ENCODE measurements at places on chromosomes 6 and 20.
A peak's percentile ranks its signal among the peaks of the same experiment; 100 is the strongest.

GRCh38 chr6:39892490-39893129, 41.7 kb downstream of the MOCS1 start:
- DNase-seq: no peak

GRCh38 chr6:367298-367794, 24.2 kb upstream of the IRF4 start:
- DNase-seq: no peak

DNA sequence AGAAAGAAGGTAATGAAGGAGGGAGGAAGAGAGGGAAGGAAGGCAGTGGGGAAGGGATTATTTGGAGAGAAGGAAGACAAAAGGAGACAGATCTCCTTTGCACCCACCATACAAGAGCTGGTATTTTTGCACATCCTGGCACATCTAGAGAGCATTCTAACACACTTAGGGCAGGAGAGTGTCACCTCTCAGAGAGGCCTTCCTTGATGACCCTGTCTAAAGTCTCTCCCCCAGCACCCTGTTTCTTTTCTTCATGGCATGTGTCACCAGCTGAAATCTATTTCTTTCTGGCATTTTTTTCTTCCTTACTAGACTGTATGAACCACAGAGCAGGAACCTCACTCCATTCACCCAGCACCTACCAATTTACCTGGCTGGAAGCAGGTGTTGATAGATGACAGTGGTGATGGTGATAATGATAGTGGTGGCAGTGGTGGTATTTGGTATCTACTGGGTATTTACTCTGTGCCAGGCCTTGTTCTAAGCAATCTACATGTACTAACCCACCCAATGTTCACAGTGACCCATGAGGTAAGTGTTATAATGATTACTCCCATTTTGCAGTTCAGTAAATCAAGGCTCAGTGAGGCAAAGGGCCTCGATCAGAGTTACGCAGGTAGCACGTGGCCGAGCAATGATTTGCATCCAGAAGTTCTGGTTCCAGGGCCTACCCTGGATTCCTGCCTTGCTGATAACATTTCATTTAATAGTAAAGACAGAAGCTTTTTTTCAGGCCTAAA, 131.8 kb downstream of the NFATC2 start:
- no peak for DNase-seq

- no peak for DNase-seq
Measured at GRCh38 chr6:150738092-150738629, 127.3 kb upstream of the MTHFD1L start.

GRCh38 chr20:11496380-11496779, 421.3 kb upstream of the BTBD3 start:
- DNase-seq: no peak

- DNase-seq: no peak
Measured at GRCh38 chr6:56531839-56532595, 110.7 kb downstream of the DST start.

GRCh38 chr6:150255840-150256239, 113.0 kb upstream of the IYD start:
- DNase-seq: no peak

- DNase-seq: no peak
Measured at GRCh38 chr6:13261464-13261994, 66.8 kb downstream of the TBC1D7 start.

GRCh38 chr6:139648430-139649000, 274.1 kb upstream of the CITED2 start:
- DNase-seq: no peak

- DNase-seq: no peak
Measured at GRCh38 chr20:41230136-41230535, 87.4 kb downstream of the ZHX3 start.

DNA sequence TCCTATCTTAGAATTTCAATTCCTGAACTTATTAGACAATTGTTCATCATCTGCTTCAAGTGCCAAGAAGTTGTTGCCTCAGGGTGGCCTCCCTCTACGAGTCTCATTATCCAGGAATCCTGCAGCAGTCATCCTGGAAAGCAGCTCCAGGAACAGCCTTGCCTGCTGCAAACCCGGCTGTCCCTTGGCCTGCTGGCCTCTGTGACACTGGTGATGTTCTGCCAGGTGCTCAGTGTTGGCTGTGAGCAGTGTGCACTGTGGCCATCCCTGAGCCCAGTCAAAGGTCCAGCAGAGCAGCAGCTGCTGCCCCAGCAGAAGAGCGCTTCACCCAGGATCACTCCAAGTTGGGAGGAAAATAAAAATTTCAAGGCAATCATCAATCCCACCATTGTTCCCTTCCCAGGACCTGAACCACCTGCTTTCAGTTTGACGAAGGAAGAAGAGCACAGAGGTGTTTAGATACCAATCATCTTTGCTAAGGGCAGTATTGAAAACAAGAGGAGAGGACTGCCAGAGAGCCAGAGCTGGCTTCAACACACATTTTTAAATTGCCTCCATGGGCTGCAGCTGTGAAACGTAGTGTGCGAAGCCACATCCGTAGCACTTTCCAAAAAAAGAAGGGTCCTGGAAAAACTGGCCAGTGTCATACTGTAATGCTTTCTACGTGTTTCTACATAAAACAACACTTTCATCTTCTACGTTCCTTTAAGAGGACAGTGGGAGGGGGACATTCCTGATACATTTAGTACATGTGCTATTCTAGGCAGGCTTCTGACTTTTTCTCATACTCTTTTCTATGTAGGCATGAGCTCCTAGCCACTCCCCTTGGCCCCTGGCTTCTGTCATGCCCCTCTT, 7.2 kb upstream of the FAM50B start:
- no peak for DNase-seq

GRCh38 chr20:42610070-42610469, 579.6 kb downstream of the PTPRT start:
- no peak for DNase-seq

DNA sequence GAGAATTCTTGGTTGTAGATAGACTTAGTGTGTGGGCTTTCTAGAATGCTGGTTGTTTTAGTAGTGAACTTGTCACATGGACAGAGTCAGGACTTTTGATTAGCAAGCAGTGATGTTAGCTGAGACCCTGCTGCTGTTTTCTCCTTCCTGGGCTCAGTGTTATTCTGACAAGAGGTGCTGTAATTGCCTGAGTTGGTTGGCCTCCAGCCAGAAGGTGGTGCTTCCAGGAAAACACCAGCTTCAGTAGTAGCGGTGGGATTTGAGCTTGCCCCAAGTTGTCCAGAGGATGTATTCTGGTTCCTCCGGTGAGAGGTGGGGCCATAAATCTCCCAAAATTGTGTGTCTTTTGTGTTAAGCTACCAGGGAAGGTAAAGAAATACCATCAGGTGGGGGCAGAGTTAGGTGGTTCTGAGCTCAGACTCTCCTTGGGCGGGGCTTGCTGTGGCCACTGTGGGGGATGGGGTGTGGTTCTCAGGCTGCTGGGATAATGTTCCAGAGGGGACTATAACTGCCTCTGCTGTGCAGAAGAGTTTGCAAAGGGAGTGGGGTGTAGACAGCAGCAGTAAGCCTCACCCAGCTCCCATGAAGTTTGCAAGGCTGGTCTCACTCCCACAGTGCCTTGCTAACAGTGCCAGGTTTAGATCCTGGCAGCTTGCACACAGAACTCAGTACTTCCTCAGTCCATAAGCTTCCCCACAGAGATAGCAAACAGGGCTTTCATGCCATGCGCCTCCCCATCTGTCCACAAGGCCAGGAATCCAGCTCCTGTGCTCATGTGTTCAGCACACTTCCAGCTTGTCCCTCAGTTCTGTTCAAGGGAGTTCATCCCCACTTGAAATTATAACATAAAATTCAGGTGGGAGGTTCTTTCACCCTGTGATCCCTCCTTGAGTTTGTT, 278.4 kb upstream of the PTCHD4 start:
- no peak for DNase-seq

- DNase-seq: no peak
Measured at GRCh38 chr6:139029470-139030227, 1.1 kb downstream of the ABRACL start.

DNA sequence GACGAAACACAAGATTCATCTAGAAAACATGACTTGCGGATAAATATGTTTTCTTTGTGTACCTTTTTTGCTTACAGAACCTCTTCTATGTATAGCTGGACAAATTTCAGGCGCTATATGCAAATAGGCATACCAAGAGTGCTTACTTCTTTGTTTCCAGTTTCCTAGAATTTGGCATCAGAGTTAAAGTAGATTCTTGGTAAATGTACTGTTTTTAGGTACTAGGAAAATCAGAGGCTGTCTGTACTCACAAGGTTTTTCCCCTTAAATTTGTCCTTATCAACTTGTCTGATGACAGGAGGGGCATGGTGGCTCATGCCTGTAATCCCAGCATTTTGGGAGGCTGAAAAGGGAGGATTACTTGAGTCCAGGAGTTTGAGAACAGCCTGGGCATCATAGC, 124.9 kb upstream of the TMEM170B start:
- DNase-seq: no peak

- no peak for DNase-seq
Measured at GRCh38 chr20:24965065-24965919, 16.2 kb downstream of the CST7 start.

DNA sequence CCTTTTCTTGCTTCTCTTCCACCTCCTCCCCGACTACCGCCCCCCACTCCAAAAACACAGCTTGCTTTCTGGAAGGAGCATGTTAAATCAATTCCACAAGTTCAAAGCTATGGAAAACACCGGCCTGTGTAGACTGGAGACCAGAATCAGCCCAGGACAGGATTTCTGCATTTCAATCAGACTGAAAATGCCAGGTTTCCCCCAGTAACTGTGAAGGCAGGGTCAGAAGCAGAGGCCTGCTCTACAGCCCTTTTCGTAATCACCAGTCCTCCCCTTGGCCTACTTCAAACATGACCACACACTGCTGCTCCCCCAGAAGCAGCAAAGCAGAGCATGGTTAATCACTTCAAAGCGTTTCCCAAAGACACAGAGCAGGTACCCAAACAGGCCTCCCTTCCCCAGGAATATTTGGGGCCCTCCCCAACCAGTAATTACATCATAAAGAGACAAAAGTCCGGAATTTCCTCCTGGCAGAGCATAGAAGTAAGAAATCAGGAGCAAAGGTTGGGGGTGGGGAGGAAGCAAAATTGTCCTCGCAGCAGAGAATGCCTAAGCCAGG, 38.4 kb downstream of the ZMYND8 start:
- no peak for DNase-seq

DNA sequence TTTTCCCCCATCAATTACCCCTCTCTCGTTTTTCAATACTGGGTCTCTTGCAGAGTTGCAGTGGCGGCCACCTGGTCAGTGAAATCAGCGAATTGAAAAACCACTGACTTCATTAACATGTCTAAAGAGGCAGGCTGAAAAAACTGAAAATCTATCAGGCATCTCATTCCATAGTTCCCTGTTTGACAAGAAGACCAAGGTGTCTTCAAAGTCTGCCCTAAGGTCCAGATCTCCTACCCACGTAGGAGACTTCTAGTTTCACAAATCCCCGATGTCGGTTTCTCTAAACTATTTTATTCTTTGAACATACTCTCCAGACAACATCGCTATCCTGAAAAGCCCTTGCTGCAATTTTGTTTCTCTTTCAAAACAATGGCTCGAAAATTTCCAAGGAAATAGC, 796 bp upstream of the TUBB start:
- no peak for DNase-seq

DNA sequence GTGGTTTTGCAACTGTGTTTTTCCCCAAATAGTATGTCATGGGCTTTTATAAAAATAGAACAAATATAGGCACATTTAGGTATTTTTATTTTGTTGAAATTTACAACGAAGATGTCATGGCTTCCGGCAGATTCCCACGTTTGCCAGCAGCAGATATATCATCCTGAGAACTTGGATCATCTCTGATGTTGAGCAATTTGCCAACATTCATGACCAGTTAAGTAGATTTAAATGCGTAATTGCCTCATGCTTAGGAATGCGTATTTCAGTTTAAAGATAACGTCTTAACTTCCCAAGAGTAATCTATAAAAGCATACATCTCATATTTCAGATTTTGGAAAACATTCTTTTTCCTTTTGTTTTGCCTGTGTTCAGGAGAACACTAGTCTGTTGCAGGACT, 457.8 kb downstream of the QKI start:
- DNase-seq: no peak

DNA sequence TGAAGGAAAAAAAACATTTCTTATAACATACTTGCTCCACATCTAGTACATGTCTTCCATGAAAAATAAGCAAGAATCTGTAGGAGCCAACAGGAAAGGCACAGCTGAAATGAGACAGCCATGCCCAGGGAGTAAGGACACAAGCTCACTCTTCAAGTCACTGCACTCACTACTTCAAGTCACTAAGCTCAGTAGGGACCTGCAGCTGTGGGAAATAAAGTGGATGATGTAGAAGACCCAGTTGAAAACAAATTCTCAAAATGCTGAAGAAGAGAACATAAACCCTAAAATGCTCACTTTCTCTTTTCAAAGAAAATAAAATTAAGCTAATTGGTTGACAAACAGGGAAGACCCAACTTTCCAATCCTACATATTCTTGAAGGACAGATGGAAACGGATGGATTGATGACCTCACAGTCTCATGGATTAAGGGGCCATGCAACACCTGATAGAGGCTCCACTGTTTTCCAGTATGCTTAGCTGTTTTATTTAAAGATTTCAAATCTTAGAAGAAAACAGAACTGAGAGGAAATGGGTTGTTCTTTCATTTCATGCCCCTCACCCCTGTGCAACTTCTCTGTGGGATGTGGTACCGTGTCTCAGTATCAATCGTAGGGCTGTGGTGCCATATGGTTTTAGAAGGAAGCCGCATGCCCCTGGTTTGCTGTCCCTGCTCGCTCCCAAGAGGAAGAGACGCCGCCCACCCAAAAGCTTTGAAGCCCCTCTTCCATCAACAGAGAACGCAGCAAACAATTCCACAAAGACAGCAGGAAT, 133.3 kb downstream of the WDR27 start:
- no peak for DNase-seq

DNA sequence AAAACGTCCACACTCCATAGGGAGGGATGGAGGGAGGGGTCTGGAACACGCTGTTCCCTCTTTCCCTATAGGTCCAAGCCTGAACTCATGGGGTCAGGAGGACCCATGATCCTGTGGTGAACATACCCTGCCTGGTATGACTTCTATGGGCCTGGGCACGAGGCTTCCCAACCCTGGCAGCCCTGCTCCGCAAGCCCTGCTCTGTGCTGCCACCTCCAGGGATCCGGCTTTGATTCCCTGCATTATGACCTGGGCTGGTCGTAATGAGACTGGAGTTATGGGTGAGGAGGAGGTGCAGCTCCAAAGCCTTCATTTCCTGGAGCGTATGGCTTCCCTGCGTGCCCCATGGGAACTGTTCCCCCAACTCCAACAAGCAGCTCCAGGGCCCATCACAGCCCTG, 54.9 kb downstream of the CDH22 start:
- no peak for DNase-seq

DNA sequence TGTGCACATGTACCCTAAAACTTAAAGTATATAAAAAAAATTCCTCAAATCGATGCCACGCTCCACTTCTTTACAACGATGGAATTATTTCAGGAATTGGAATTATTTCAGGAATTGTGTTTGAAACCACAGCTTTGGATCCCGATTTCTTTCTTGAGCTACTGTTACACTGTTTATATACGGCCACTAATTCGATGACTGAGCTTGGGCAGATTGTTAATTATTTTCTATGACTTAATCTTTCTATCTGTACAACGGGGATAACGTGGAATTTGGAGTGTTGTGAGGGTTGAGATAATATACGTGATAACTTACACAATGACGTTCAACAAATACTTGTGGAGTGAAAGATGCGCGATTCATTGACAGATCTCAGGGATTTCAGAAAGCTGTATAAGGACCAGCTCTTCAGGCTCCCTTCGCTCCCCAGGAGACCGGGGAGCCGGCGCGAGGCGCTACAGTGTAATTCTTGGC, 171.3 kb downstream of the SLC16A10 start:
- DNase-seq: peak; percentile 27
